Cerebellar cortex (tissue), 1 donor: ENCODE measurements at places on chromosomes 7 and 10.

GRCh38 chr7:117023325-117023854 is 70.1 kb downstream of the ST7 start:
- DNase-seq = no peak

- no peak for DNase-seq
These were observed 336.8 kb downstream of the TFEC start for GRCh38 chr7:115693779-115694178.

DNA sequence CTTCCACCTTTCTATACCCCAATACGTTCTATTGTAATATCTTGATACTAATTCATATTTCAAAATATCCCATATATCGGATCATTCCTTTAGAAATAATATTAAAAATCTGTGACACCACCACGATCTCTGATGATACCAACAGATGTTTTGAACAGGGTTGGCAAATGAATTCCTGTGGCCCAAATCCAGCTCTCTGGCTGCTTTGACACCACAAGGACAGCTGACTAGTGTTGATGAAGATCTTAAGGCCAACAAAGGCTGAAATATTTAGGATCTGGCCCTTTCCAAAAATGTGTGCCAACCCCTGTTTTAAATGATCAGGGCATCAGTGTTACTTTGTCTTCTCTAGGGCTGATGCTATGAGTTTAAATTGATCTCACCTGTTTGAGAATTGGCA is 380.7 kb upstream of the PFKP start:
- DNase-seq = no peak

DNA sequence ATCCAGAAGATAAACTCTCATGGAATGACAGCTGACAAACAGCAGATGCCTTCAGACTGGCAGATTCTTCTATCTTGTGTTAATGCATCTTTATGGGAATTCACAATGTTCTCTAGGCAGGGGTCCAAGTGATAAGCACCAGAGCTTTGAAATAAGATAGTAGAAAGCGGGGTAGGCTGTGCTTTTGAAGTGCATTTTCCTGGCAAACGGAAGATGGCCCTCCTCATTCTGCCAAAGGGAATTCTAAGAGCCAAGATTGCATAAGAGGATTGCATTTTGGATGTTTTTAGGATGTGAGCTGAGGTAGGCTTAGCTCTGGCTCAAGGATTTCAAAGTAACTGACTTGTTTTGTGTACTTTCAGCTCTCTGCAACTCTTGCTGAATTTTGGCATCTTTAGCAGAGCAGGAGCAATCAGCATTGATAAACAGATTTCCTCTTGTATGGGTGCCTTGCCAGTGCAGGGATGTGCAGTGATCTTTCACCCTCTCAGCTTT is 298.5 kb upstream of the KLF6 start:
- peak; percentile 1 for DNase-seq

DNA sequence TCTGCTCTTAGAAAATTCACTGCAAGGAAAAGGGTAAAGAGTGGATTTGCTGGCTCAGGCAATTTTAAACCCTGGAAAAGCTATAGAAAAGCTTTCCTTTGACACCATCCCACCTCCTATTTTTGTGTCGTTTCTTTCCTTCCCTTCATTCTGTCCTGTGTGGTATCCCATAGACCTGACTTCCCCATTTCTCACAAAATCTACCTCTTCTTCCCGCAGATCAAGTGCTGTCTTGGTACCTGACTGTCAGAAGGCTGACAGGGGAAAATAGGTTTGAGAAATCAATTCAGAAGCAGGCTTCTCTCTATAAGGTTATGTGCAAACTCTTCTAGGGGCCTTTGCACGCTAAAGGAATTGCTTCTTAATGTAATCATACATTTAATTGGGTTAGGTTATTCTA is 98.9 kb downstream of the MTPN start:
- DNase-seq = no peak

DNA sequence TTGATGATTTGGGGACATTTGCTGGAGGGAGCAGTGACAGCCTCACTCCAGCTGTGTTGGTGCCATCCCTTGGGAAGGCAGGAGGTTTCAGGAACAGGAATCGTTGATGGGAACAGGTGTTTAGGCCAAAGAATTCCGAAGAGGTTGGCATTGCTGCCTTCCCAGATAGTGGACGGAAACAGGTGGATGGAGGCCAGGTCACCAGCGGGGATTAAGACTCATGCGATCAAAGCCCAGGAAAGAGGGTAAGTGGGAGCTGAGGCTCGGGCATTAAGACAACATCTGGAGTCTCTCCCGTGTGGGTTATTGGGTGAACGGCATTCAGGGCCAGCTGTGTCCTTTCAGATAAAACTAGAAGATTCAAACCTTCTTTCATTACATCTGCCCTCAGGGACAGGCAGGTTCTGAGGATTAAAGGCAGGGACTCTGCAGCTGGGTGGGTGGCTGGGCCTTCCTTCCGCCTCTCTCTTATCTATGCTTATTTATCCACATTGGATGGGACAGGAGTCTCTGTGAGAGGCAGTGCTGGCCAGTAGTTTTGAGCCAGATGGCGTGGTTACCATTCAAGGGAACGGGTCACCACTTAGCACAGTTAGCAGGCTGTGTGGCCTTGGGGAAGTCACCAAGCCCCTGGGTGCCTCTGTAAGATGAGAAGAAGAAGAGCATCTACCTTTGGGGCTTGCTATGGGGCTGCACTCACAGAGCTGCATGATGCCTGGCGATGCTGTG is 67.6 kb downstream of the INSIG1 start:
- no peak for DNase-seq

- no peak for DNase-seq
These were observed 7.5 kb upstream of the ARHGAP22 start for GRCh38 chr10:48612236-48612943.

GRCh38 chr10:14645239-14645960 is 129.3 kb downstream of the FAM107B start:
- no peak for DNase-seq

- no peak for DNase-seq
These were observed 83.1 kb downstream of the CTNNA3 start for GRCh38 chr10:67612577-67613537.

- DNase-seq = peak; percentile 27
These were observed 663 bp downstream of the HERPUD2 start for GRCh38 chr7:35694161-35694783.

- DNase-seq = no peak
These were observed 43.4 kb downstream of the PRPS1L1 start for GRCh38 chr7:17984288-17984687.

DNA sequence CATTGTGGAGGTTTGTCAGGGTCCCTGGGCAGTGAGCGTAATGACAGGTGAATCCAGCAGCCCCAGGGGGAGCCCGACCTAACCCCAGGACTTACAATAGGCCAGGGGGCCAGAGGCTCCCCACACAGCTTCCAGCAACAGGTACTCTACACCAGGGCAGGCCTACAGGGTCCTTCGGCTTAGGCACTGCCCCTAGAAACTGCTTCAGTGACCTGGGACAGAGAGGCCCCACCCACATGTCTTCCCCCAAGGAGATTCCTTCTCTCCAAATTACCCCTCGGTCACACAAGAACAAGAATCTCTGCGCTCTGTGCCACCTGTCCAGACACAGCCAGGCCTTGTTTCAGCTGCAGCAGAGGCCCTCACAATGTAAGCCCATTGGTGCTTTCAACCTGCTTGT is 24.4 kb downstream of the SKIDA1 start:
- DNase-seq = no peak

- DNase-seq = no peak
These were observed 48.4 kb downstream of the FGFBP3 start for GRCh38 chr10:91860885-91861284.

GRCh38 chr7:85655252-85655651 is 468.4 kb upstream of the SEMA3D start:
- no peak for DNase-seq

DNA sequence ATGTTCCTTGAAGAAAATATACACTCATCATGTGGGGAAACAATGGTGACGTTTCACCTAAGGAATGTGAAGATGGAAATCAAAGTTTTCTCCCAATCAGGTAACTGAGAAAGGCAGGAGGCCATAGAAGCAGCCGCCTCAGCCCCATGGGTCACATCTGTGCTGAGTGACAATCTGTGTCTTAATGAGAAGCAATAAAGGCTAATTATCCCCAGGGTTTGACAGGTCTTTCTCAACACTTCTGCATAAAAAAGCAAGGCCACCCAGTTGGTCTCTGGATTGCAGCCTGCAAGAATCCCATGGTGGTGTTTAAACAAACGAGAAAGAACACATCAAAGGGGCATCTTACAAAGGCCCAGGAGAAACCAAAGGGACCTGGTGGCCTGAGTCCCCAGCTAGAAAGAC is 91.1 kb upstream of the TNS3 start:
- DNase-seq = peak; percentile 27

DNA sequence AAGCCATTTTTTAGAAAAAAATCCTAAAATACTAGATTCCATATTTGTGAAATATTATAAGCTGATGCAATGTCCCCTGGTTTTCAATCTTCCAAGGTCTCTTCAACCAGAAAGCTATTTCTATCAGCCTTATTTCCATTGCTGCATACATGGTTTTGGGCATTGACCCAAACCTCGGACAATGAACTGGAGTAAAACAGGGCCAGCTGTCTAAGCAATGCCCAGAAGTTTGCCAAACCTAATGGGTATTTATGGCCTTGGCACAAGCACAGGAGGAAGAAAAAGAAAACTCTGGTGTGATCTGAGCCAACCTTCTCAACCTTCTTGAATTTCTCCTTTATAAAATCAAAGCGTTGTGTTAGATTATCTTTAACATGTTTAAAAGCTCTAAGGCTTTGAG is 402.3 kb downstream of the DNAJB9 start:
- no peak for DNase-seq

- DNase-seq = no peak
These were observed 113.4 kb upstream of the SVIL start for GRCh38 chr10:29748109-29748650.

DNA sequence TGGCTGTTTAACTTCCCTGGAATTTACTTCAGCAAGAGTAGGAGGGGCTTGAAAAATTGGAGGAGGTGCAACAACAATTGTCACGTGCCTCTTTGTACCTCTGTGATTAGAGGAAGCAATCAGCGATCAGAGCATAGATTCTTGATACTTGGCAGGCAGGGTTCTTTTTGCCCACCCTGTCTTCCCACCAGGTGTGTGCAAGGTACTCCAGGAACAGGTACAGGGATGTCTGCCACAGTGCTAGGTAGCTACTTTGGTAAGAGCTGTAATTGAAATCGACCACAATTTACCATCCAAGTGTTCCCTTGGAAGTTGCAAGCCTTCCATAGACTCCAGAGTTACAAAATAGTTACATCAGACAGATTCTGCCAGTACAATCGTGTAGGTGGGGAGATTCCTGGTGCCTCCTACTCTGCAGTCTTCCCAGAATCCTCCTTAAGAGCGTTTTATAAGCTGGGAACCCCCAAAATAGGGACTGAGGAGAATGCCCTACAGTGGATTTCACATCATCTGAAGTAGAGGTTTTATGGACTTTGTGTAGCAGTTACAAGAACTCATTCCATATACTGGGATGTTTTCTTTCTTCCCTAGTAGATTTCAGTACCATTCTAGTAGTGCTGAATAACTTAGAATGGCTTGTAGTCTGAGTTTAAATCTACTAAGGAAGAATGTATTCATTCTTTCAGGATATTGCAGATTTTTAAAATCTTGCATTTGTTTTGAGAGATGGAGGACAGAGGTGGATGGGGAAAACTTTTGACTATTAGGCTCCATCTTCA is 101.9 kb downstream of the EXOC4 start:
- DNase-seq = no peak

- DNase-seq = no peak
These were observed 213.9 kb downstream of the ELFN1 start for GRCh38 chr7:1883834-1884582.
